Stimulated activated CD8-positive, alpha-beta memory T cell treated with anti-CD3 and anti-CD28 coated beads, Interleukin-2, amount 100 ng/mL, for 1 hour (primary cell): ENCODE measurements at places on chromosomes 1 and 21.

DNA sequence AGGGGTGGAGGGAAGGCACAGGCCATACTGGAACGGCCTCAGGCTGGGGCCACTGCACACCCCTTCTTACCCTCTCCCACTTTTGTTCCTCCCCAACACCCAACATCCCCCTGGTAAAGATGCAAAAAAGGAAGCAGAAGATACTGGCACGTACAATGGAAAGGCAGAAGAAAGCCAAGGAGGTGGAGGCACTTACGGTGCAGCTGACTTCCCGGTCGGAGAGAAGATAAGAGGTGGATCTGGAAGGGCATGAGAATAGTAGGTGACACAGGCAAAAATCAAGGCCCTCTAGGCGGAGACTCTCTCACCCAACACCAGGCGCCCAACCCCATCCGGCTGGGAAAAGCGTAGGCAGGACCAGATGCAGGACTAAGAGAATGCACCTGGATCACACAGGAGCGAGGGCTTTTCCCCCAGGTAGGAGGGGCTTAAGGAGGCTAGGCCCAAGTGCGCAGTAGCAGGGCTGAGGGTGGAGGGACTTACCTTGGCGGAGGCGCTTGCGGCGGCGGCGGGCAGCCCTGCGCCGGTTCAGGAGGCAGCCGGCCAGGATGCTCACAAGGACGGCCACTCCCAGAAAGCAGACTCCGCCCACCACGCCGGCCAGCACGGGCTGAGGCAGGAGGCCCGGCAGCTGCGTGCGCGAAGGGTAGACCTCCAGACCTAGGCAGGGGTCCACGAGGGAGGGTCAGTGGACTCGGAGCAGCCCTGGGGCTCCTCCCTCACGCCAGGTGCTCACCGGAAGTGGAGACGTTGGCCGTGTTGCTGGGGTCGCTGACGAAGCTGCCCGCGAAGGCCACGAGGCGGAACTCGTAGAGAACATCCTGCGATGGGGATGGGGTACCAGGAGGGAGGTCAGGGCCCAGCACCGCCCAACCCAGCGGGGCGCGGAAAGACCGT is 4.1 kb upstream of the TAGLN2 start:
- DNase-seq: no peak

DNA sequence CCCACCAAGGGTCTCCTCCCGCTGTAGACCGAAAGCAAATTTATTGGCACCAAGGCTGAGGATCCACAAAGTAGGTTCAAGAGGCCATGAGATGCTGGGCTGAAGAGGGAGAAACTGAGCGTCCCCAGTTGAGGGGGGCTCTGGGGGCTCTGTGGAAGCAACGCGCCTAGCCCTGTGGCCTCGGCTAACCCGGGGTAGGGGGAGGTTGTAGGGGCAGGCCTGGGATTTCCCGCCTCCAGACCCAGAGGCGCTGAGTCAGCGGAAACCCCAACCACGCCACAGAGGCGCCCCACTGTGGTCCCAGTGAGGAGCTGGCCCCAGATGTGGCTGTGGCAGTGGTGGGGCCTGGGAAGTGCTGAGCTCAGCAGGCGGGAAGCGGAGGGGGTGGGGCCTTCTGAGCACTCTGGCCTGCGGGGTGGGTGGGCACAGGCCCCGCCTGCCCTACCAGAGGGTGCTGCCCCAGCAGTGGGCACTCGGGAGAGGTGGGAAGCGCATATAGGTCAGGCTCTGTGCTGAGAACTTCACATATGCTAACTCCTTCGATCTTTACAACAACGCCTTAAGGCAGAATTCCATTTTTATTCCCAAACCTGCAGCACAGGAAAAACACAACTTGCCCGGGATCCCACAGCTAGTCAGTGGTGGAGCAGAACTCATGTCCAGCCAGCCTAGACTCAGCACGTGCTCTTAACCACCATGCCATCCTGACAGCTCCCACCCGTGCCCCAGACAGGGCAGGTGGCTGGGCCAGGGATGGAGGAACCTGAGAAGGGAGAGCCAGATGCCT is 1.5 kb upstream of the COL16A1 start:
- DNase-seq: peak; percentile 39

DNA sequence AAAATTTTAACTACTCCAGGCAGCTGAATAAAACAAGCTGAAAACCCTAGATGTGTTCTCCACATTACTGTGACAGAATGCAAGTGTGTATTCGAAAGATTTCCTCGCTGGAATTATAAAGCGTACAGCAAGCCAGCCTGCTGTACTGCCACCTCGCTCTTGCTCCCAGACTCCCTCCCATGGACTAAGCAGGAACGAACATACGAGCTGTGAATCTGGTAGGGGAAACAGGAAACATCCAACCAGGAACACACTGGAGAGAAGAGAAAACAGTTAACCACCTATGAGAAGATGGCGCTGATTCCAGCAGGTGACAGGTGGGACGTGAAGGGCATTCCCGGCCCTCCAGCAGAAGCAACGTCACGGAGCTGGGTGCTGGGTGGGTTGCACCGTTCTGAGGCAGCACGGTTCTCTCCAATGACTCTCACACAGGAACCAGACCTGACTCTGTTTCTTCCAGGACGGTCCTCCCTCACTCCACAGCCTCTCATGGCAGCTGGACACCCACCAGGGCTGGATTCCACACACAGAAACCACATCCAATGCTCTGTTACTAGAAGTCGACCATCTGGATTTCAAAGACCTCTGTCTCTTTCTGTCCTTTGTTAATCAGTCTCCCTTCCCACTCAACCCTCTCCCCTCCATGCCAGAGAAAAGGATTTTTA is 219.2 kb downstream of the RERE start:
- no peak for DNase-seq

DNA sequence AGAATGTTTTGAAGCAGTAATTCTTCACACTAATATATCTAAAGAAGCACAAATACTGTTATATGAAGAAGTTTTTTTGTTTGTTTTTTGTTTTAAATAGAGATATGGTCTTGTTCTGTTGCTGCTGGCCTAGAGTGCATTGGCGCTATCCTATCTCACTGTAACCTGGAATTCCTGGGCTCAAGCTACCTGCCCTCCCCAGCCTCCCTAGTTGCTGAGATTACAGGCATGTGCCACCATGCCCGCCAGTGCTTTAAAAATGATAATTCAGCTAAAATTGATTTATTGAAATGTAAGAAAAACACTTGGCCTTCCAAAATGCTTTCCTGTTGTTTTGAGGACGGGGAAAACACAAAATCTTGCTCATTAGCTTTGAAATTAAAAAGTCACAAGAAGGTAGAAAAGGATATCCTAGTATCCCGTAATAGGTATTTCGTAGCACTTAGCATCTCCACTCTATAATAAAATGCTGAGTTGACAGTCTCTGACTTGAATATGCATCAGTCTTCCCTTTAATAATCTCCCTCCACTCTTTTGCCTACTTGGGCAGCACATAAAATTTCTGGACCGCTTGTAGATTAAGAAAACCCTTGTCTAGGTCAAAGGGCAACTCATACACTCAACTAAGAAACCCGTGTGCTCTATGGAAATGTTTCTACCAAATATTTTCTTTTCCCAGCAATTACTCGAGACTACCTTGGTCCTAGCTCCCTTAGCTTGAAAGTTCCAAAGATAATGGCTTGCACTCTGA is 1.3 kb downstream of the SCYL3 start:
- DNase-seq: no peak

- DNase-seq: no peak
These were observed 129.1 kb downstream of the TOMM20 start for GRCh38 chr1:234999513-234999940.

GRCh38 chr21:44703731-44704635 is 7.0 kb downstream of the KRTAP10-12 start:
- DNase-seq: no peak

DNA sequence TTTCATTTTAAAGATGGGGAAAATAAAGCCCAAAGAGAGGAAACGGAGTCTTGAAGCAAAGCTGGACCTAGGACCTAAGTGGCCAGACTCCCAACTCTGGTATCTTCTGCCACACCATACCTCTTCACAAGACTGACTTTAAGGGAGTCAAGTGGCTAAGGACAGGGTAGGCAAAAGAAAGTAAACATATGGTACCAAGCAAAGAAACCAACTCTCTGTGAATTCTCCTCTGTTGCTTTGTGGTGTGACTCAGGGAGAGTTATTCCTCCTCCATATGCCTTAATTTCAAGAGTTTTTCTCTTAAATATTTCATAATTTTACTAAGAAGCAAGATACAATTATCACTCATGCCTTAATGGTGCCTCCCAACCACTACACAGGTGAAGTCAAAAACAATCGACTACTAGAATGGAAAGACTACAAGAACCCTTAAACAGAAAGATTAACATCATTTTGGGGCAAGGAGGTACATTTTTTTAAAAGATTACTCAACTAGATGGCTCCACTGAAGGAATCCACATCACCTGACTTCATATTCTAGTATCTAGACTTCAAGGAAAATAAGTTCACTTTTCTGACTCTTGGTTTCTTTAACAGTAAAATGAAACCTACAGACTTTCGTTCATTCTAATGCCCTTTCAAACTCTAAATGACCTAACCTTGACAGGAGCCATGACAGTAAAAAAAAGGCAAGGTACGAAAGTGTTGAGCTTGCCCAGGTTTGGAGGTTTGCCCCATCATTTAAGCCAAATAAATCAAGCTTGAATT is 44.2 kb downstream of the LUZP1 start:
- DNase-seq: no peak

DNA sequence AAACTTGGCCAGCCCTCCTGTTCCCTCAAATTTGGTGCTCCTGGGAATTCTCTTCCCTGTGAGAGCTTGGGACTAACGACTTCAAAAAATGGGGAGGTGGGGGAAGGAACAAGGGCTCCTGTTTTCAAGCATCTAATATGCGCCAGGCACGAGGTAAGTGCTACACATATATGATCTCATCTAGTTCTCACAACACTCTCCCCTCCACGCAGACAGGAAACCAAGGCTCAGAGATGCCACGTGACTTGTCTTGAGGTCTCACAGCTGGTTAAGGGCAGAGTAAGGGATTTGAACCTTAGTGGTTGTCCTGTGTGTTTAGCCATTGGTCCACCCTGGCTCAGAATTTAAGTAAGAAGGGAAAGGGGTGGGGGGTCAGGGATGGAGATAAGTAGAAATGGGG is 125.9 kb downstream of the DMRTB1 start:
- DNase-seq: peak; percentile 53

GRCh38 chr1:24111996-24112779 is at the start of gene MYOM3:
Gene MYOM3, minus strand, starts transcription at chr1:24112135. Its CDS starts 3,499 bp downstream, at chr1:24108636.
- DNase-seq: peak; percentile 15

DNA sequence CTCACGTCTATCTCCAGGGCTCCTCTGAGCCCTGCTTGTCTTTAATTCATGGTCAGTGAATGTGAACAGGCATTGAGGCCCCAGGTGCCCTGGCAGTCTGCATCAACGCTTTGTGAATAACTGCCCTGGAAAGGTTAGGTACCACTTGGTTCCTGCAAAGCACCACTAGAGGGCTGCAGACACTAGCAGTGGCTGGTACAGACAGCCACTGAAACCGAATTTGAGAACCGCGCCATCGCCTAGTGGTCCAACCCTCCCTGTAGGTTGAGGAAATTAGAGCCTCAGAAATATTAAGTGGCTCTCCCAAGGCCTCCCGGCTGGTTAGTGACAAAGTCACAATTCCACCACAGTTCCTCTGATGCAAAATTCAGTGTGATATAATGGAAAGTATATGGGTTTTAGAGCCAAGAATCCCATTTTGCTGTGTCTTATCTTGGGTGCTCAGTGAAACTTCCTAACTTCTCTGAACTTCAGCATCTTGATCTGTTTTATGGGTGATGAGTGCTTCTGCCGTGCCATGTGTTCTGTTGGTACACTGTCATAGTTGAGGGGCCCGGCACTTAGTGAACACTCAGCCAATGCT is 46.2 kb upstream of the BCL9 start:
- DNase-seq: peak; percentile 55

- DNase-seq: no peak
These were observed 19.2 kb upstream of the RGS8 start for GRCh38 chr1:182703539-182703938.

- DNase-seq: no peak
These were observed 2.5 kb downstream of the PBX1 start for GRCh38 chr1:164561472-164561871.

DNA sequence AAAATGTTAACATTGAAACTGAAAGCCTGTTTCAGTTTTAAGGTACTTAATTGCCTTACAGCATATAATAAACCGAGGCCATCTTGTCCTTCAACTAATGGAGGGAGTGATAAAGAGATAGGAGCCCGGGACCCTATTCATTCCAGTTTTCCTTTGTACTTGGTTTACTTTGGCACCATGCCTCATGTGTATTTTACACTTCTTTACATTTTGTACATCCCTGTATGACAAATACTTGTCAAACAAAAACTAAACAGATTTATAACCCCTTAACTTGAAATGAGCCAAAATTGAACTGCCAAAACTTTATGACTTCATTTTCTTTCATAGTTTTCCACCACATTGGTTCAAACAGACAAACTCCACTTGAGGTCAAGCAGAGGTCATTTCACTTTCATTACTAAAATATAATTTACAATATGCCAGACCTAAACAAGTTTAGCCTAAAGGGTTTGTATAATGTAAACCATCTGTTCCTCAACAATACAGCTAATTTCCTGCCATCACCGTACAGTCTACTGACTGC is 30.9 kb upstream of the UBE2U start:
- DNase-seq: no peak

GRCh38 chr1:58964428-58964827 is 180.6 kb upstream of the JUN start:
- DNase-seq: no peak

DNA sequence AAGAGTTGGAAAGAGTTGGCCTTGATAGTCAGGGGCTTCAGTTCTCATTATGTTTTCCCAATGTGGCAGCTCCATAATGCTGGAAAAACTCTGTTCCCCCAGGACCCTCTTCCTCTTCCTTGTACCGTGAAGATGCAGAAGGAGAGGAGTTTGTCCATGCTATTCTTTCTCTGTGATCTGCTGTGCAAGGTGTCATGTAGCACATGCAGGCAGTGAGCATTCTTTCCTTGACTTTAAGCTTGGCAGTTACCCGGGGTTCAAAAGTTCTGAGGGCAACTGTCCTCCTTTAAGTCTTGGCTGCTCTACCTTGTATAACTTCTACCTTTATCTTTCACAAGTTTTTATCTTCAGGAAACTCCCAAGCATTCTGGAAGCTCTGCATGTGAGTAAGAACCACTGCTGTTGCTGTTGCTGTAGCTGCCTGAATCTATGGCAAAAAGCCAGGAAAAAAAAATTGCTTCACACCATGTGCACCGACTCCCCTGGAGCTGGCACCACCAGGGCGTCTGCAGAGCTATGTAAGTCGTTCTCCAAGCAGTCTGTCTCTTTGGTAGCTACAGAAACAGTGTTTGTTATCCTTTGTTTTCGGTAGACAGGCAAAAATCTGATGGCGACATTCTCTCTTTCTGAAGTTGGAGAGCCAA is 42.7 kb upstream of the SLC16A1 start:
- no peak for DNase-seq

DNA sequence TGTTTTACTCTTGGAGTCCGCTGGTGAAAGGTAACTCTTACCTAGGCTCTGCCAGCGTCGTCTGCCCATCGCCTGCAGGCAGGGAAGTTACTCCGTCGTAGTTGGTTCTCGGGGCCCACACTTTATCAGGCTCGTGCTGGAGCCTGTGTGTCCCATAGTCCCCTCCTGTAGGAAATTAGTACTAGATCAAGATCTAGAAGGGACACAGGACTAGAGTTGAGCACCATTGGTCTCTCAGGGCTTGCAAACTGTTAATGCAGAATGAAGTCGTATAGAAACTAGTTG is 940 bp downstream of the SRRM1 start:
- DNase-seq: no peak
